Breast epithelium (tissue), 4 donors: ENCODE measurements at places on chromosomes 3 and 15.

- no peaks in the 10 kb centered on the region for H3K36me3 ChIP-seq
- no peak overlapping the region for H3K27ac ChIP-seq
- H3K27me3 ChIP-seq = no peaks in the 10 kb centered on the region
- DNase-seq = no peak
These were observed 175.1 kb downstream of the NFKBIZ start for GRCh38 chr3:102024270-102024904.

- H3K27me3 ChIP-seq = no peaks in the 10 kb centered on the region
- H3K36me3 ChIP-seq = no peaks in the 10 kb centered on the region
- H3K4me1 ChIP-seq = no peaks in the 10 kb centered on the region
- no peak for DNase-seq
These were observed 27.6 kb downstream of the RUBCN start for GRCh38 chr3:197709135-197709534.

DNA sequence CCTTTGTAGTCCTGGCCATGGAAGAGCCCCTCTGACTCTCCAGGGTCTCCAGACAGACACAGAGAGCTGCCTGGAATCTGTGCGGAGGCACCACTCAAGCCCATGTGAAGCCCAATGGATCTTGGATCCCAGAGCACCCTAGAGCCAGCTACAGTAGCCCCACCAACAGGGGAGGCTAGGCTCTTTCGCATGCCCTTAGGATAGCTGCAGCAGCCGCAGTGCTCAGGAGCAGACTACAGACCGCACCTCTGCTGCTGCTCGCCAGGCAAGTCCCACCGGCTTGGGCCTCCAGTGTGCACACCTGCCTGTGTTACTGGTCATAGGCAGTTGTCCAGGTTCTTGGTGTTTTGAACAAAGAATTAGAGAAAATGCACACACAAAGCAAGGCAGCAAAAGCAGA, 131.6 kb downstream of the SPATA16 start:
- H3K4me3 ChIP-seq = no peak overlapping the region
- no peak for DNase-seq
- no peaks in the 10 kb centered on the region for H3K27me3 ChIP-seq
- H3K36me3 ChIP-seq = no peaks in the 10 kb centered on the region
- no peak overlapping the region for H3K27ac ChIP-seq

GRCh38 chr3:65886391-65886790, 152.3 kb downstream of the MAGI1 start:
- no peak overlapping the region for H3K4me3 ChIP-seq
- no peak overlapping the region for H3K27ac ChIP-seq
- no peak for DNase-seq

GRCh38 chr3:11611341-11611799, 32.3 kb downstream of the VGLL4 start:
- H3K27ac ChIP-seq = peak overlapping the region; percentile 45
- no peak overlapping the region for H3K4me3 ChIP-seq
- DNase-seq = no peak
- no peaks in the 10 kb centered on the region for H3K36me3 ChIP-seq

- no peaks in the 10 kb centered on the region for H3K4me1 ChIP-seq
- no peaks in the 10 kb centered on the region for H3K36me3 ChIP-seq
These were observed 34.8 kb downstream of the B3GALNT1 start for GRCh38 chr3:161070252-161070930.

DNA sequence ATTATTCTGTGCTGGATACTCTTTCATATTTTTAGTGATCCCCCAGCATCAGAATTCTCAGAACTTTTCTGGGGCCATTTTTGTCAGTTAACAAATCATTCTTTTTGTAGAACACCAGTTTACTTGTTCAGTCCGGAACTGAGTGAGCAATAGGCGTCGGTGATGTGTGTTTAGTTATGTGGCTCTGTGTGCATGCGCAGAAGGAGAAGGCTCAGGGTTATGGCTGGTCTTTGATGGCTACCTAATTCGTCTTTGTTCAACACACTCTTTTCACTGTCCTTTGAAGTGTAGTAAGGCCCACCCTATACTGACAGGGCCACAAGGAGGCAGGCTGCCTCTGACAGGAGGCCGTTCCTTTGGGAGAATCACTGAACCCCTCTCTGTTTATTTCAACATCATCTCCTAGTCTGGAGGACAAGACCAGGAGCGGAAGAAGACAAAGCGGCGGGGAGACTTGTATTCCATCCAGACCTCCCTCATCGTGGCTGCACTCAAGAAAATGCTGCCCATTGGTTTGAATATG, 158.2 kb upstream of the CHRM5 start:
- no peak for DNase-seq
- H3K27me3 ChIP-seq = no peaks in the 10 kb centered on the region
- H3K36me3 ChIP-seq = no peaks in the 10 kb centered on the region
- H3K4me3 ChIP-seq = no peak overlapping the region
- H3K27ac ChIP-seq = no peak overlapping the region
- H3K4me1 ChIP-seq = no peaks in the 10 kb centered on the region

DNA sequence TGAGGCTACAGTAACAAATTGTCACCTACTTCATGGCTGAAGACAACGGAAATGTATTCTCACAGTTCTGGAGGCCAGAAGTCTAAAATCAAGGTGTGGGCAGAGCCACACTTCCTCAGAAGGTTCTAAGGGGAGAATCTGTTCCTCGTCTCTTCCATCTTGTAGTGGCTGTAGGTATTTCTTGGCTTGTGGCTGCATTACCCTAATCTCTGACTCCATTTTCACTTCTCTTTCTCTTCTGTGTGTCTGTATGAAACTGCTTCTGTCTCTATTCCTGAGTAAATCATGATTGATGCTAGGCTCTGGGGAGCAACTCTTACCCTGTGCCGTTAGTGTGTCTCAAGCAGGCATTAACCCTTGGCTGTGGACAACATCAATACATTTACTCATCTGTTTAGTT, 164.7 kb downstream of the SQOR start:
- no peaks in the 10 kb centered on the region for H3K36me3 ChIP-seq
- H3K27me3 ChIP-seq = peaks cover 4% of the 10 kb centered on the region
- no peak overlapping the region for H3K4me3 ChIP-seq

- DNase-seq = no peak
- no peaks in the 10 kb centered on the region for H3K36me3 ChIP-seq
- H3K4me3 ChIP-seq = no peak overlapping the region
- no peaks in the 10 kb centered on the region for H3K27me3 ChIP-seq
- H3K27ac ChIP-seq = no peak overlapping the region
These were observed 166.8 kb upstream of the LPP start for GRCh38 chr3:187987187-187987586.
